Amniotic stem cell (primary cell): ENCODE measurements at places on chromosomes 1 and 21.
A peak's percentile ranks its signal among the peaks of the same experiment; 100 is the strongest.

DNA sequence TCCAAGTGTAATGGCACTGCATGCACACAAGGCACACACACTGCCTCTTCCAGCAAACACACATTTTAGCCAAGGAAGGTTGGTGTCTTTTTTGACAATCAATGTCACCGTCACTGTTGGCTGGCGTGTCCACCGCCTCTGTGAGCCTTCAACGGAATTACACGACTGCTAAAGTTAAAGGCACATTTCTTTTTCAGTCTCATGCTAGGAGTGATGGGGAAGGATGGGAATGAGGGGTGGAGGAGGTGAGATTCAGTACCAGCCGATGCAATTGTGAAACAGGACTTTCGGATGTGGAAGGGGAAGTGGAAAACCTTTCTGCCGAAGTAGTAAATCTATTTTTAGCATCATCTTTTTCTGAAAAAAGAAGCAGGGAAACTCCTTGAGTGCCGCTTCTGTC, 1.4 kb downstream of the ELAVL4 start:
- no peak for DNase-seq

DNA sequence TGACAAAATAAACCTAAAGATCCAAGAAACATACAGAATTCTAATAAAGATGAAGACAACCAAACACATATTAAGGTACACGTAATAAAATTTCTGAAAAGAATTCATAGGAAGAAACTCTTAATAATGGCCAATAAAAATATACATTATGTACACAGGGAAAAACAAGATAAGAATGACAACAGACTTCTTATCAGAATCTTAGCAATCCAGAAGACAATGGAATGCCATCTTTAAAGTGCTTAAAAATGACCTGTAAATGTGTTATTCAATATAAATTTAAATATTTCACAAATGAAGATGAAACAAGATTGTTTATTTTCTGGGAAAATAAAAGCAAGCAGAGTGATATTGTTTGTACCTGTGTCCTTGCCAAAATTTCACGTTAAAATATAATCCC, 530.4 kb upstream of the PTBP2 start:
- DNase-seq: no peak

DNA sequence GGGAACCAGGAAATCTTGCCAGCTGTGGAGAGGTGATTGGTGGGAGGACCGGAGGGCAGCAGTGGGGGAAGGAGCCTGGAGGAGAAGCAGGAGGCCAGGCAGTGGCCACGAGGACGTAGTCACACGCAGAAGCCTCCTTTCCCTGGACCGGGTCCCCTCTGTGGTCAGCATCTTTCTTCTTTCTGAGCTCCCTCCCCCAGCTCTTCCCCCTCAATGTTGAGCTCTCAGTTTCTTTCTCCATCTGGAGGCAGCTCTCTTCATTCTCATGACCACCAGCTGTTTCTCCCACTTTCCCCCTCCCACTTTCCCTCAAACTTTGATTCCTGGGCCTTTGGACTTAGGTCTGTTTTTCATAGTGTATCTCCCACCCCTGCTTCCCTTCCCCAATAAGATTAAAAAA, 18.3 kb downstream of the KIRREL1 start:
- no peak for DNase-seq

GRCh38 chr21:23445307-23445706, 2162.0 kb downstream of the MRPL39 start:
- DNase-seq: no peak

- no peak for DNase-seq
These were observed 24.7 kb upstream of the KANK4 start for GRCh38 chr1:62343911-62344310.

DNA sequence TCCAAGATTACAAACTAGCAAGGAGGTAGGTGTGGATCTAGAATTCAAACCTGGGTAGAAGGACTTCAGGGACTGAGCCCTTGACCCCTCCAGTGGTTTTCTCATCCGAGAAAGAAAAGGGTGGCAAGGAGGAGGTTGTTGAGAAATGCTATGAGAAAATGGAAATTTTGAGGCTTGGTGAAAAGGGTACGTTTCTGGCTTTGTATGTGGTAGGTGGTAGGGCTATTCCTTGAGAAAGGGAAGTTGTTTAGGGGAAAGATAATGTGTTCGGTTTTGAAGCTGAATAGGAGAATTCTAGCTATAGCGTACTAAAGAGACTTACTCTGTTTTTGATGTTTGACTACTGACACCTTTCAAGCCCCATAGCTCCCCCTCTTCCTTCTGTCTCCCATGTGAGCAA, 133.8 kb downstream of the CNIH3 start:
- no peak for DNase-seq

GRCh38 chr21:28962465-28962864, 30.2 kb downstream of the LTN1 start:
- DNase-seq: no peak

GRCh38 chr21:36055551-36055950, 4.8 kb downstream of the SETD4 start:
- DNase-seq: no peak

DNA sequence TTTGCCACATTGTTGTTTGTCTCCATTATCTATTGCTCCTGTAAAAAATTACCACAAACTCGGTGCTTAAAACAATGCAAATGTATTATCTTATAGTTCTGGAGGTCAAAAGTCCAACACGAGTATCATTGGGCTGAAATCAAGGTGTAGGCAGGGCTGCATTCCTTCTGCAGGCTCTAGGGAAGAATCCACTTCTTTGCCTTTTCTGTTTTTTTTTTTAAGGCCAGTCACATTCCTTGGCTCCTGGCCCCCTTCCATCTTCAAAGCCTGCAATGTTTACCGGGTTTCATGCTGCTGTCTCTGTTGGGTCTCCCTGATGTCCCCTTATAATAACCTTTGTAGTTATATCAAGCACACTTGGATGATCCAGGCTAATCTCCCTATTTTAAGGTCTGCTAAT, 212.7 kb downstream of the PTBP2 start:
- no peak for DNase-seq

- DNase-seq: no peak
These were observed 5.2 kb upstream of the PIGC start for GRCh38 chr1:172448995-172449584.

DNA sequence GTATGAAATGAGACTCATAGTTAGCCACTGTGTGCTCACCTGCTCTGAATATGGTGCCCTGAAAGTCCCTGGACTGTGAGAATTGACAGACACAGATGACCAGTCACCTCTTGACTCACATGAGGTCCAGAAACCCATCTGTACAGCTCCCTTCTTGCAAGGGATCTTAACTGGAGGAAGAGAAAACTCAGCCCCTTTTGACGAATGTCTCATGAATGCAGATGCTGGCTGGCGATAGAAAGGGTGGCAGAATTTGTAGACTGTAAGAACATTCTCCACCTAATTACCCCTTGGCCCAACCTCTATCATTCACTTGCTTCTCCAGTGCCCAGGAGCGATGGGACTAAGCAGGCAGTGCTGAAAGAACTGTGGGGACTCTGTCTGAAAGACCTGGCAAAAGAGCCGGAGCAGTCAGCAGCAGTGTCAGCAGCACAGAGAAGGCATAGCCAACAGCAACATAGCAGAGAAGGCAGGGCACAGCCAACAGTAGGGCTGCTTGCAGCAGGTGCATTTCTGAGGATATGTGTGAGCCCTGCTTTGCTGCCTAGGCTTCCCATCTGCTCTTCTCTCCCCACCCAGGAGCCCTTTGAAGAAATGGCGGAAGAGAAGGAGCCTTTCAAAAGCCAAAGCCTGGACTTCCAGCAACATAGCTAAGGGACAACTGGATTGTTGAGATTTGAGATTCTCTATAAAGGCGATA, 25.8 kb upstream of the IFNGR2 start:
- DNase-seq: no peak

GRCh38 chr1:45654540-45655280, 30.9 kb upstream of the CCDC17 start:
- DNase-seq: no peak

GRCh38 chr1:245255783-245256182, 101.0 kb downstream of the KIF26B start:
- no peak for DNase-seq

DNA sequence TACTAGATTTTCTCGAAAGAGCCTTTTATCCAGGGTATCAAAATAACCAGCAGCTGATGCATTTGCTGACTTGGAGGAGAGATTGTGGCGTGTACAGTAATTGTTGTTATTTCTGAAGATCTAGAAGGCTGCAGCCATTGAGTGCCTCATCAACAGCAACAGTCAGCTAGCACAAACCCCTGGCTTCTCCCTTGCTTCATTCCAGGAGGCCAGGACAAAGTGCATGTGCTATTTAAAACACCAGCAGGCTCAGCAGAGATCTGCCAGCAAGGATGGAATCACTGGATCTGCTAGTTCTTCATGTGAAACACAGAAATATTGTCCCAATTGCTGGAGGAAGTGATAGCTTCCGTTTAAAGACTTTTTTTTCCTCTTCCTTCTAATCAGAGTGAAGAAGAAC, 2.8 kb upstream of the NGF start:
- DNase-seq: no peak

DNA sequence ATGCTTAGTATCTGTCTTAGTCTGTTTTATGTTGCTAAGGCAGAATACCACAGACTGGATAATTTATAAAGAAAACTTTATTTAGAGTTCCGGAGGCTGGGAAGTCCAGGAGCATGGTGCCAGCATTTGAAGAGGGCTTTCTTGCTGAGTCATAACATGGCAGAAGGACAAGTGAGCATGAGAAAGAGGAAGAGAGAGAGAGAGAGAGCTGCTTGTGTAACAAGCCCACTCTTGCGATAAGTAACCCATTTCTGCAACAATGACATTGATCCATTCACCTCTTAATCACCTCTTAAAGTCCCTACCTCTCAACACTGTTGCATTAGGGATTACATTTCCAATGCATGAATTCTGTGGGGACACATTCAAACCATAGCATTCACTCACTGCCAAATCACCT, 11.7 kb upstream of the MYOCOS start:
- DNase-seq: no peak

- DNase-seq: no peak
These were observed 8.9 kb downstream of the MKNK1 start for GRCh38 chr1:46595127-46595526.

DNA sequence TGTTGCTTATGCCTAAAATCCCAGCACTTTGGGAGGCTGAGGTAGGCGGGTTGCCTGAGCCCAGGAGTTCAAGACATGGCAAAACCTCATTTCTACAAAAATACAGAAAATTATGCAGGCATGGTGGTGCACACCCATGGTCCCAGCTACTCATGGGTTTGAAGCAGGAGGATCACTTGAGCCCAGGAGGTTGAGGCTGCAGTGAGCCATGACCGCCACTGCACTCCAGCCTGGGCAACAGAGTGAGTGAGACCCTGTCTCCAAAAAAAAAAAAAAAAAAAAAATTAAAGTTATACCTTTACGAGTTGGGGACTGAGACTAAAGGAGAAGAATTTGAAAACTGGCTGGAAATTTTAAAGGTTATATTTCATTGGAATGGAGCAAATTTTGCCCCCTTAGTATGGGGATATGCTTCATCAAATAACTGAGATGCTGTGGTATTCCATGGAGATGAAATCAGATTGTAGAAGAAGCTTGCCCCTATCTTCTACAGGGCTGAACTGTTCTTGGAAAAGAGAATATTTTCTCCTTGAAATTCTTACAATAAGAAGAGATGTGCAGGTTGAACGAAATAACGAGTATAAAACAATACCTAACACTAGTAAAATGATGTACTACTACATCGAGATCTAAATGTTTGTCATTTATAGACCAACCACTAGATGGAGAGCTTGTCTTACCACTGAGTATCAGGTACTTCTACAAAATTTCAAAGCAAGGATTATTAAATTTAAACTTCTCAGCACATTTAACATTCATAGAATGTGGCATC, 34.9 kb upstream of the SCYL3 start:
- peak; percentile 44 for DNase-seq
